ENCODE measurements at places on chromosomes 4 and X. TPM values are rescaled to one million over a fixed set of nuclear protein-coding genes. Genes with fewer than 3 reads are reported as not detected.

Gene SH2D1A
- 0.17 TPM for total RNA-seq

Gene CSN1S1
- not detected for total RNA-seq

Gene PCYT1B
- 9.4 TPM for total RNA-seq

Gene GPR82
- total RNA-seq, result 0.14 TPM

Gene FRMD7
- not detected for total RNA-seq

Gene MRFAP1
- 263 TPM for total RNA-seq

Gene CDKL5
- 15.4 TPM for total RNA-seq

Gene TLR3
- 8.1 TPM for total RNA-seq

Gene FGFBP2
- 18.1 TPM for total RNA-seq

Gene RNF175
- 8.7 TPM for total RNA-seq

Gene AGTR2
- 0.34 TPM for total RNA-seq

Gene PITX2
- not detected for total RNA-seq
